ENCODE measurements at places on chromosomes 6 and 20. TPM values are rescaled to one million over a fixed set of nuclear protein-coding genes. Genes with fewer than 3 reads are reported as not detected.

The F13A1 gene
- total RNA-seq = 0.10 TPM

The AKAP7 gene
- 2.5 TPM for total RNA-seq

The CCN2 gene
- 0.56 TPM for total RNA-seq

The SPEF1 gene
- 0.15 TPM for total RNA-seq

The SLC17A3 gene
- not detected for total RNA-seq

The LAMA4 gene
- 6.0 TPM for total RNA-seq

The SLC22A3 gene
- total RNA-seq = 0.18 TPM

The FOXS1 gene
- not detected for total RNA-seq

The PAX1 gene
- 0.32 TPM for total RNA-seq

The TRIM15 gene
- 0.25 TPM for total RNA-seq

The CST4 gene
- total RNA-seq = not detected

The TAAR6 gene
- total RNA-seq = not detected

The FAM210B gene
- 12.4 TPM for total RNA-seq

The ID1 gene
- 12.9 TPM for total RNA-seq

The CCDC170 gene
- total RNA-seq = 0.43 TPM

The TBXT gene
- total RNA-seq = 0.19 TPM

The WFDC10B gene
- total RNA-seq = not detected

The KCNQ2 gene
- 68.8 TPM for total RNA-seq

The PAK5 gene
- total RNA-seq = 5.3 TPM

The RGS19 gene
- 6.0 TPM for total RNA-seq

The TGIF2 gene
- total RNA-seq = 35.1 TPM

The PGC gene
- 2.1 TPM for total RNA-seq

The BMP6 gene
- 1.1 TPM for total RNA-seq

The FGD2 gene
- total RNA-seq = 1.8 TPM

The OOEP gene
- total RNA-seq = not detected

The SYCP2 gene
- total RNA-seq = 2.8 TPM

The CABLES2 gene
- total RNA-seq = 8.0 TPM

The LHFPL5 gene
- not detected for total RNA-seq

The NUDT3 gene
- total RNA-seq = 18.8 TPM

The PGK2 gene
- not detected for total RNA-seq

The C20orf144 gene
- 1.1 TPM for total RNA-seq

The ATF6B gene
- total RNA-seq = 50.0 TPM

The PSORS1C2 gene
- not detected for total RNA-seq

The MAS1L gene
- 0.14 TPM for total RNA-seq

The IBTK gene
- total RNA-seq = 33.7 TPM

The DUSP15 gene
- total RNA-seq = 17.8 TPM

The NOTCH4 gene
- 5.6 TPM for total RNA-seq

The PNLDC1 gene
- total RNA-seq = not detected

The CENPQ gene
- total RNA-seq = 3.5 TPM

The PHACTR1 gene
- total RNA-seq = 5.6 TPM

The PXDC1 gene
- 11.0 TPM for total RNA-seq

The MDFI gene
- total RNA-seq = 21.2 TPM

The ECT2L gene
- 0.54 TPM for total RNA-seq

The TGM3 gene
- total RNA-seq = 0.05 TPM

The XKR7 gene
- total RNA-seq = 35.6 TPM

The PDYN gene
- total RNA-seq = 0.09 TPM

The OLIG3 gene
- total RNA-seq = not detected

The RFX6 gene
- total RNA-seq = not detected

The ABHD16B gene
- not detected for total RNA-seq

The RNF217 gene
- 15.6 TPM for total RNA-seq

The CYP21A2 gene
- total RNA-seq = 8.7 TPM

The ATP6V1G2 gene
- 106 TPM for total RNA-seq

The MOCS3 gene
- 9.3 TPM for total RNA-seq

The PCNA gene
- total RNA-seq = 257 TPM

The TLDC2 gene
- total RNA-seq = 0.68 TPM

The PKIB gene
- total RNA-seq = 3.7 TPM

The CAGE1 gene
- 0.07 TPM for total RNA-seq

The LIN28B gene
- 10.8 TPM for total RNA-seq

The FNDC11 gene
- total RNA-seq = 0.76 TPM

The LMBRD1 gene
- 45.7 TPM for total RNA-seq
